ENCODE measurements at places on chromosomes 12 and 14. TPM values are rescaled to one million over a fixed set of nuclear protein-coding genes. Genes with fewer than 3 reads are reported as not detected.
A peak's percentile ranks its signal among the peaks of the same experiment; 100 is the strongest.

The APOF gene
- total RNA-seq = not detected

The GALNT8 gene
- not detected for total RNA-seq

The ELK3 gene
- total RNA-seq = 87.1 TPM

The LMO3 gene
- total RNA-seq = not detected

The DTX3 gene
- 8.8 TPM for total RNA-seq

The KERA gene
- not detected for total RNA-seq

The ZNF891 gene
- total RNA-seq = 0.58 TPM

The KRT6A gene
- total RNA-seq = 5,507 TPM

The TTC7B gene
- total RNA-seq = 46.5 TPM

The HCAR3 gene
- total RNA-seq = 0.92 TPM

The OTUB2 gene
- 3.6 TPM for total RNA-seq

The ENDOU gene
- 0.34 TPM for total RNA-seq

The KLRK1 gene
- total RNA-seq = not detected

The TCL1B gene
- not detected for total RNA-seq

DNA sequence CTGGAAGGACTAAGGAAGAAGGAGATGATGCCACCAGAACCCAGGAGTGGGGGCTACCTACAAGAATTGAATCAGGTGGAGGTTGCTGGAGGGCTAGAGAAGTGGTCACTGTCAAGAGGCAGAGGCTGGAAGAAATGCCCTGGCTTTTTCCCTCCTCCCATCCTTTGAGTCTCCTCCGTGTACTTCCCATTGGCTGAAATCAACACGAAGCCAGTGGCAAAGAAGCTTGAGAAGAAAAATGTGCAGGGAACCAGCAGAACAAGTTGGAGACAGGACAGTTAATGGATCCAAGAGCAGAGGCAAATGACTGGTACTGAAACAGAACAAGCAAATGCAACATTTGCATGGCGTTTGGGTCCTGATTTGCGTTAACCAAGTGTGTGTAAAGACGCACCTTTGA, 9.1 kb upstream of the FBLN5 start:
- DNase-seq = no peak

- DNase-seq = no peak
Observed at GRCh38 chr14:37326434-37326833, 128.7 kb downstream of the MIPOL1 start.

GRCh38 chr14:28807518-28807917, 40.9 kb downstream of the FOXG1 start:
- peak; percentile 18 for DNase-seq

DNA sequence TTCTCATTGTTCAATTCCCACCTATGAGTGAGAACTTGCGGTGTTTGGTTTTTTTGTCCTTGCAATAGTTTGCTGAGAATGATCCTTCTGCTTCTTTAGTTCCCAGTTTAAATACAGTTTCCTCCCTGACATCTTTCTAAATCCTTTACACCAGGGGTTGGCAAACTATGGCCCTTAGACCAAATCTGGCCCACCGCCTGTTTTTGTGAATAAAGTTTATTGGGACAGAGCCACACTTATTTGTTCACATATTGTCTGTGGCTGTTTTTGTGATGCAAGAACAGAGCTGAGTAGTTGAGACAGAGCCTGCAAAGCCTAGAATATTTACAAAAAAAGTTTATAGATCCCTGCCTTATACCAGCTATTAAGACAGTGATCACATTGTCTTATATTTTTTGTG, 53.7 kb downstream of the SERPINA10 start:
- no peak for DNase-seq

DNA sequence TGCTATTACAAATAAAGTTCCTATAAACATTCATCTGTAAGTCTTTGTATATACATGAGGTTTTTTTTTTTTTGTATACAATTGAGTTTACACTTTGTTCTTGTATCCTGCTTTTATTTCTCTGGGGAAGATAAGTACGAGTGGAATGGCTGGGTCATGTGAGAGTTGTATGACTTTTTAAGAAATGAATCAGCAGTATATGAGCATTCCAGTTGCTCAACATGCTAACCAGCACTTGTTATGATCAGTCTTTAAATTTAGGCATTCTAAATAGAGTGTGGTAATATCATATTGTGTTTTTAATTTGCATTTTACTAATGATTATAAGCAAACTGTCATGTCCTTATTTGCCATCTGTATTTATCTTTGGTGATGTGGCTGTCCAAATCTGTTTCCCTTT, 44.7 kb upstream of the AMIGO2 start:
- no peak for DNase-seq

GRCh38 chr12:123075087-123075645, 75.7 kb downstream of the PITPNM2 start:
- DNase-seq = peak; percentile 41

- DNase-seq = peak; percentile 2
Observed at GRCh38 chr12:100593490-100593889, 20.0 kb downstream of the GAS2L3 start.

GRCh38 chr12:123966596-123966995, 6.0 kb downstream of the CCDC92 start:
- no peak for DNase-seq

- no peak for DNase-seq
Observed at GRCh38 chr12:128612150-128612850, 211.5 kb downstream of the SLC15A4 start.

GRCh38 chr12:5581019-5581418, 149.1 kb downstream of the NTF3 start:
- no peak for DNase-seq

DNA sequence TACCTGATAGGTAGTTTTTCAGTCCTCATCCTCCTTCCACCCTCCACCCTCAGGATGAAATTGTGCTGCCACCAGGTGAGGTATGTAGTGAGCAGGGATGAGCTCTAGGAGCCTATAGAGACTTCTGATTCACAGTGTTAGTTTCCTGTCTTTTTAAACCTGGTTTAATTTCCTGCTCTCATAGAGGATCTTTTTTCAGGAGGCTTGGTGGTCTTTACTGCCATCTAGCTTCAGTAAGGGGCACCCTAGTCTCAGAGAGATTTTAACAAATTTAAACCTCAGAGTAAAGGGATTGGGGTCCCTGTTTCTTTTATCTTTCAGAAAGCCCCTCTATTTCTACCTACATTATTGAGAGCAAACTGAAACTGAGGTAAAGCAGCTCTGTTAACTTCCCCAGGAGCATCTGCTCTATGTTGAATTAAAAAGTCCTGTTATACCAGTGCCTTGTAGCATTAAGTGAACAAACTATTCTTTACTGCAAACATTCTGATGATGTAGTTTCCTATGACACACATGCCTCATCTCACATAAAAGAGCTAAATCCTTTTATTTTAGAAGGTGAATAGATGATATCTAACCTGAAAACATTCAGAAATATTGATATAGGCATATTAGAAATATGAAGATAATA, 172.2 kb upstream of the DDHD1 start:
- no peak for DNase-seq

DNA sequence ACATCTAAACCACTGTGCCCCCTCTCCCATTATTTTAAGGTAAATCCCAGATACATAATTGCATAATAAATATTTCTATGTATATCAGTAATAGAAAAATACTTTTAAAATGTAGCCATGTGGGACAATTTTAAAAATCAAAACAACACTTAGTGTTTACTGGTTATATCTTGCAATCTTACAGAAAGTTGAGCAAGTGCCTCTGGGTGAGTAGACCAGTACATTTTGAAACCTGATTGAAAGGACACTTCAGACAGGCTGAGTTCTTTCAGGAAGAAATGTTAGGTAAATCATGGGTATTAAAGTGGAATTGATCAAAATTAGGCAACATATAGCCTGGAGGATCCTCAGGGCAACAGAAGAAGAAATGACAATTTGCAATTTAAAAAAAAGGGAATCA, 7.2 kb downstream of the SLC38A4 start:
- no peak for DNase-seq

GRCh38 chr12:6791931-6792520, 2.7 kb downstream of the CD4 start:
- no peak for DNase-seq

DNA sequence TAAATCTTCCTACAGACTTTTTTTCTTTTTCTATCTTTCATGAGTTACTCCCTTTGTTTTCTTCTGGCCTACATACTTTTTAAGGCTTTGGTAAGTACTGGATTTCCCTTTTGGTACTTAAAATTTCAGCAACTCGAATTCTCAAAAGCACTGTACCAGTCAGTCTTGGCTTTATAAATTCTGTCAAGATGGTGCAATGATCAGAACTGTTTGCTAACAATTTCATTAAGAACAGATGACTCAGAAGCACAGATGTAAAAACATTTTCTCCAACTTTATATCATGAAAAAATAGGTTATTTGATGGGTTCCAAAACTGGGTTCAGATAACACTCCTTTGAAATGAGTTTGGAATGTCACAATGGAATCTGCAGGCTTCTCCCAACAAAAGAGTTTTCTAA, 1961.8 kb upstream of the FLRT2 start:
- no peak for DNase-seq

GRCh38 chr12:3220382-3221321, 143.5 kb downstream of the TSPAN9 start:
- DNase-seq = no peak

- DNase-seq = no peak
Observed at GRCh38 chr14:68551045-68551683, 241.7 kb downstream of the ZFP36L1 start.
